ENCODE measurements at places on chromosomes 7 and 10. TPM values are rescaled to one million over a fixed set of nuclear protein-coding genes. Genes with fewer than 3 reads are reported as not detected.

The TRPV5 gene
- total RNA-seq, result not detected

The RBP3 gene
- not detected for total RNA-seq

The HOGA1 gene
- 0.60 TPM for total RNA-seq

DNA sequence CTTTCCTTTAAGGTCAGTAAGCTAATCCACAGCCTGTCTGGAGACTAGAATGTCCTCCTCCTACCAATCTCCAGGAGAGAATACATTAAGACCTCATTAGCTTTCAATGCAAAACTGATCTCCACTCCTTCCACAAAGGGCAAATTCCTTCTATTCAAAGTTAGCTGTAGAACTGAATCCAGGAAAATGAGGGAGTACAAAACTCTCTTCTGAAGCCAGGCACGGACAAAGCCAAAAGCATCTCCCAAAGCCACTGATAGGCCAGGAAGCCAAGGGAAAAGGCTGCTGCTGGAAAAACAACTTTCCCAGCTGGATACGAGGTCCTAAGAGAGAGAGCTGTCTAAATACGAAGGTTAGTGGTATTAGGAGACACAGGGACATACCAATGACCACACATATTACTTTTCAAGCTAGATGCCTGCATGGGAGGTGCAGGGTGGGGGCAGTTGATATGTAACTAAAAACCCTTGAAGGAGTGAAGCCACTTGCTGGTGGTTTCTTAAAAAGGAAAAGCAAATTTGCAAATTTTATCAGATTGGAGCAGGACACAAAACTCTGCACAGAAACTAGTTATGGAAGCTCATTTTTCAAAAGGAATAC is 43.6 kb downstream of the MKX start:
- DNase-seq, result no peak

- no peak for DNase-seq
Measured at GRCh38 chr7:79713276-79713675, 259.8 kb upstream of the MAGI2 start.

- no peak for DNase-seq
Measured at GRCh38 chr10:24215603-24216002, 6.7 kb downstream of the KIAA1217 start.

GRCh38 chr7:54788664-54789063 is 29.7 kb upstream of the SEC61G start:
- DNase-seq, result peak; percentile 90

- no peak for DNase-seq
Measured at GRCh38 chr10:78389419-78389818, 355.8 kb downstream of the RPS24 start.

DNA sequence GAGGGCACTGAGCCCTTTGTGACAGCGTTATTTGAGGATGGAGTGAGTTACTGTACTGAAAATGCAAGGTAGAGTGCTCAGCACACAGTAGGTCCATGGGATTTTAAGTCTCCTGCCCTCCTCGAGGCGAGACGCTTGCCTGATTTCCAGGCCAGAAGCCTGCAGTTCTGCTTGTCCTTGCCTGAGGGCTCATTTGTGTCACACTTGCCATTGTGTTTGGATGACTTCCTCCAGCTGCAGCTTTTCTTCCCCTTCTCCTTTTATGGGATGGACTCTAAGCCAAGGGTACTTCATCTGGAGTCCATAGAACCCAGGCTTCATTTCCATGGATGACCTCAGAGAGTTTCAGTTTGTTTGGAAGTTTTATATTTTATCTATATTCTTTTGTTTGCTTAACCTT is 304.2 kb upstream of the BMPER start:
- no peak for DNase-seq

All from HFFc6 (cell line).